Central memory CD4-positive, alpha-beta T cell (primary cell): ENCODE measurements at places on chromosomes 2 and 18.

DNA sequence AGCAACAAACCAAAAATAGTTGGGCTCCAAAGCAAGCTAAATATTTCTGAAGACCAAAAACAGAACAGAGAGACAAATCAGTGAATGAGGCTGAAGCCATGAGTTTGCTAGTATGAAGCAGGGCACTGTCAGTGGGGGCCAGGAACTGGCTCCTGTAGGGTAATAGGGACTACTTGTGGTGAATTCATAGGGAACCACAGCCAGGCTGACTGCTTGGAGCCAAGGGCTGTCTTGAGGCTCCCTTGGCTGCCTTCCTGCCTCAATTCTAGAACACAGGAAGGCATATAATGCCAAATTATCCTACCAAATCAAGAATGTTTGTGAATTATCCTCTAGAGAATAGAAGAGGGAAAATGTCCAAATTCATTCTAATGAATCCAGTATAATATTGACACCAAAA lies 406.0 kb downstream of the CCDC85A start:
- DNase-seq = no peak

DNA sequence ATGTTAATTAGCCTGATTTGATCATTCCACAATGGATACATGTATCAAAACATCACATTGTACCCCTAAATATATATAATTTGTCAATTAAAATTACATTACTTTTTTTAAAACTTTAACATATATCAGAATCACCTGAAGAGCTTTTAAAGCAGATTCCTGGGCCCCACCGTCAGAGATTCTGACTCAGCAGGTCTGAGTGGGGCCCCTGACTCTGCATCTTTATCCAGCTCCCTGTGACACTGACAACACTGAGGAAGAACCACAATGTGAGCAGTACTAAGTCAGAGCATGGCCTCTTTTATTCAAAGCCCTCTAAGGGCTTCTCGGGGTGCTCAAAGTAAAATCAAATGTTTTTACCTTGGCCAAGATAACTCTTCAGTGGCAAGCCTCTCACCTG lies 9.7 kb downstream of the KIDINS220 start:
- no peak for DNase-seq

GRCh38 chr2:190179754-190180312 lies 117.3 kb upstream of the MSTN start:
- no peak for DNase-seq

GRCh38 chr2:112798979-112799975 lies 15.0 kb upstream of the IL1A start:
- DNase-seq = no peak
